ENCODE measurements at places on chromosomes 7 and 10.

DNA sequence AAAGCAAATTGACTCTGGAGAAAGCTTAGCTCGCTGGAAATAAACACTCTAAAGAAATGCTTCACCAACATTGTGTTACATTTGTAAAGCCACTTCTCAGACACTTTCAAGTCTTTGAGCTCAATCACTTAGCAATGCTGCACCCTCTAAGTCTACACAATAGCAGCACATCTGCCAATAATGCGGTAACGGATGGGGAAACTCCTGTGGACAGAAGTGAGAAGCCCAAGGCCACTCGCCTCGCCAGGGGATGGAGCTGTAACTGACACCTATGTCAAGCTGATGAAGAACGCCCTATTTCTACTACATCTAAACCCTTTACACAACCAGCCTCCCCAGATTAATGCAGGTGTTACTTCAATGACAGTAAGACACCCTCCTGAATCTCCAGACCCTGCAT lies 167.7 kb downstream of the SFMBT2 start:
- ATAC-seq: no peak

DNA sequence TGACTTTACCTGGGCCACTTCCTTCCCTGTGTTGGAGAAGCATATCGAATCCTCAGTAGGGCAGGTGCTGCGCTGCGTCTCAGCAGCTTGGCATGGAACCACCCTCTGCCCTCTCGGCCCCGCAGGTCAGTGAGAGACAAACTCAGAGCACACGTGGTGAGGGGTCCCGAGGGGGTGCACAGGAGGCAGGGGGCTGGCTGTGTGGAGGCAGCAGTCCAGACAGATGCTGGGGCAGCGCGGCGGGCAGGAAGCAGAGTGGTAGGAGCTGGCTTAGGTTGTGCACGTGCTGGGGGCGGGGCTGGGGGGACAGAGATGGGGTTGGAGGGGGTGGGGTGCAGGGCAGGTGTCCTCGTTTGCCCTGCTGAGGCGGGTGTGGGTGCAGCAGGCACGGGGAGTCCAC lies 33.1 kb downstream of the NUB1 start:
- no peak for ATAC-seq

DNA sequence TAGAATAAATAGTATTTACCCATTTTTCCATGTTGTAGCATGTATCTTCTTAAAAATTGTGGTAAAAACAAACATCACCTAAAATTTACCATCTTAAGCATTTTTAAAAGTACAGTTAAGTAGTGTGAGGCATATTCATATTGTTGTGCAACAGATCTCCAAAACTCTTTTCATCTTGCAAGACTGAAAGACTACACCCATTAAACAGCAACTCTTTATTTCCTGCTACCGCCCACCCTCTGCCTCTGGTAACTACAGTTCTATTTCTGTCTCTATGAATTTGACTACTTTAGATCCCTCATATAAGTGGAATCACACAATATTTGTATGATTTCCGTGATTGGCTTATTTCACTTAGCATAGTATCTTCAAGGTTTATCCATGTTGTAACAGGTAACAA lies 40.0 kb upstream of the AGBL3 start:
- ATAC-seq: peak; percentile 87

DNA sequence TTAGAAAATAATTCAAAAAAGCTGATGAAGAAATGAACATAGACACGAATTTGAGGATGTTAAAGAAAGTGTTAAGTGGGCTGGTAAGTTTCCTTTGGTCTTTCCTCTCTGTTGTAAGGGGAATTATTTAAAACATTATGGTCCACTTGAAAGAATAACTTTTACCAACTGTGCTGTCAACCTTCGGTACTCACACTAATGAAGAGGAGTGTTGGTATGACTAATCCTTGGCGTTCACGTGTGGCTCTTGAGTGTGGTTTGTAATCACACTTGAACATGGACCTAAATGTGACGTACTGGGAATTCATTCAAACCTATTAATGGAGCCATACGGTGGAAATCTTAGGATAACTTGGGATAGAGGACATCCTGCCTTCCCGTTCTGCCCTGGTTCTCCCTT lies 41.3 kb downstream of the TBXAS1 start:
- ATAC-seq: no peak

GRCh38 chr10:122850705-122851640 lies 5.3 kb upstream of the CUZD1 start:
- ATAC-seq: no peak

DNA sequence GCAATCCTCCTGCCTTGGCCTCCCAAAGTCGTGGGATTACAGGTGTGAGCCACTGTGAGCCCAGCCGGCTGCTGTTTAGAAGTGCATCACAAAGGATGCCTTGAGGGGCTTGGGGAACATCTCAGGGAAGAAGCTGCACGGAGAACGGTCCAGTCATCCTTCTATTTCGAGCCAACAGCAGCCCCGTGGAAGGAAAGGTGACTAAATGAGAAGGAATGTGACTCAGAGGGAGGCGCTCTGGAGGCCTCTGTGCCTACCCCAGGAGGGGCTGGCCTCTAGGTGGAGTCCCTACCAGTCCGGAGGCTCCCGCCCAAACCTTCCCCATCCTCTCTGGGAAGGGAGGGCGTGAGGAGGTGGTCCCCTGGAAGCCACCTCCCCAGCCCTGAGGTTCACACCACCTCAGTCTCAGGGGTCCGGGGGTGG lies 76.2 kb downstream of the CTBP2 start:
- ATAC-seq: no peak

DNA sequence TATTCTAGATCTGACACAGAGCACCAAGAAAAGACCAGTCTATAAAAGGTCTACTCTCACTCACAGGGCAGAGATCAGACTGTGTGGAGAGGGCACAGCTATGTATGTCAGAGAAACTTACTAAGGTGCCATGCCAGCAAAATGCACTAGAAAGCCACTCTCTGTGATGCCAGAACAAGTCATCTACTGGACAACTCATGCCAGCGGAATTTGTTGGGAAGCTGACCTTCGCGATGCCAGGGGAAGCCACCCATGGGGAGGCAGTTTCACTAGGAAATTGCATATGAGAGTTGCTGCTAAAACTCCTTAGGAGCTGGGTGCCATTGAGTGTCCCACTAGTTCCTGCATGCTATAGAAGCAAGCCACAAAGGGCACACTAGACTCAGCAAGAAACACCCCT lies 58.5 kb downstream of the MICU1 start:
- no peak for ATAC-seq
